Activated naive CD4-positive, alpha-beta T cell treated with anti-CD3 and anti-CD28 coated beads, Interleukin-2, amount 50 U/mL, for 72 hours (primary cell): ENCODE measurements at places on chromosomes 3 and 15. TPM values are rescaled to one million over a fixed set of nuclear protein-coding genes. Genes with fewer than 3 reads are reported as not detected.

DNA sequence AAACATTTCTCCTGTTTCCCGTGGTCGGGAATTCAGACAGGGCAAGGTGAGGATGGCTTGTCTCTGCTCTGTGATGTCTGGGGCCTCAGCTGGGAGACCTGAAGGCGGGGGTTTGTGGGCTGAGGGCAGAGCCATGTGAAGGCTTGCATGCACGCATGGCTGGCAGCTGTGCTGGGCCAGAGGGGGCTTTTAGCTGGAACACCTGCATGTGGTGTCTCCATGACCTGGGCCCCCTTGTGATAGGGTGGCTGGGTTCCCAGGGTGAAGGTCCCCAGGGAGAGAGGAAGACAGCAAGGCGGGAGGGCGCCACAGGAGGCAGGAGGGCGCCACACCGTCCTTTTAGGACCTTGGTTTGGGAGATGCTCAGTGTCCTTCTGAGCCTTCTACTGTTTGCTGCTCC lies 101.6 kb upstream of the PRR23E start:
- DNase-seq = no peak

DNA sequence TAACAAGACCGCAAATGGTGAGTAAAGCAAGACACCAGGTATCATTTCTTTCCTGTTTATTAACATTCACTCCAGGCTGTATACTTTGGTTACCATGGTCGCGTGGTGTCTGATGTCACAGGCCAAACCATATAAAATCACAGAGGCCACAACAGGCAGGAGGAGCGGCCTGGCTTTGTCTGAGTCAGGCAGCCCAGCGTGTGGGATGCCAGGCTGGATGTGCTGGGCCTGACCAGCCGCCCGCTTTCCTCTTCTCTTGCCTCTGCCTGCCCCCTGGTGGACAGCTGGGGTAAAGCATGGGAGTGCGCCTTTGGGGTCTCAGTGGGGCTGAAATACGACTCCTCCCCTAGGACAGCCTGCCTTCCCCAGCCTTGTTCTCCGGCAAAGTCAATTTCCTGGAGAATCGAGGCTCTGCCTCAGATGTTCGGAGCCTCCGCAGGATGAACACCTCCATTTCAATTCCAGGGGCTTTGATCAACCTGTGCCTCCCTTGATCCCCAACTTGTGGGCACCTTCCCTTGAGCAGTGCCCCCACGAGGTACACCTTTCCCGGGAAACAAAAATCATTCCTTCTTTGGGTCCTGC lies 78.2 kb downstream of the CCNL1 start:
- peak; percentile 93 for DNase-seq

DNA sequence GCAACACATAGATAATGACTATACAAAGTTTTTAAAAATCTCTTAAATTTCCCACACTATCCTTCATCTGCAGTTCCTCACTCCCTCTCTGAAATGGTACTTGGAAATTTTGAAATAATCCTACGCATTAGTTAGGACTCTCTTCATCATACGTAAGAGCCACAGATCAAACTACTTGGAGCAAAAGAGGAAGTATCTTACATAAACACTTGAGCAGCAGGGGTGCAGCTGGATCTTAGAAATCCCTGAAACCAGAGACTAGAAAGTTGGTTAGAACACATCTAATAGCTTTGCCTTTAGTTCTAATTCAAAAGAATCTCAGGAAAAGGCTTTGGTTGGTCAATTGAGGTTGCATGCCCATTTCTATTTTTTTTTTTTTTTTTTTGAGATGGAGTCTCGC lies 38.8 kb upstream of the ZNF445 start:
- DNase-seq = no peak

GRCh38 chr3:172040981-172041963 lies 1.9 kb downstream of the FNDC3B start:
- DNase-seq = no peak

DNA sequence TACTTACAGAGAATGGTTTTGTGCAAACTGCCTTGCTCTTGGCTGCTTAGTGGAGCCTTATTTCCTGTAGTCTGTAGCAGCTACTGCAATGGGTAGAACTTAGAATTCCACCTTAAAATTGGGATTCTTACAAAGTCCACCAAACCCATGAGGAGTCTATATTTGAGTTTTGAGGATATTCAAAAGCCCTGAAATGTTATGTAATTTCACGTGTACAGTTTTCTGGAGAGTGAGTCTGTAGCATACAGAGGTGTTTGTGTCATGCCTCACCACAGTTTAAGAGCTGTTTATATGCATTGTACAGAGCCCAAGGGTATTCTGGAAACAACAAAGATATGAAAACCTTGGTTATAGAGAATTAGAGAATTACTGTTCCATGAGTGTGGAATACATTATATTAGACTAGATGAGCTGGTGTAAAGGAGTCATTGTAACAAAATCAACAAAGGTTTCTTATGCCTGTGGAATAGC lies 114.4 kb downstream of the MBNL1 start:
- DNase-seq = no peak

GRCh38 chr3:48553361-48553760 lies 3.2 kb downstream of the PFKFB4 start:
- no peak for DNase-seq

- DNase-seq = no peak
Measured at GRCh38 chr3:194262176-194262924, 88.8 kb downstream of the CPN2 start.

- DNase-seq = no peak
Measured at GRCh38 chr3:75978686-75979085, 193.3 kb upstream of the ZNF717 start.

GRCh38 chr3:100563228-100563627 lies 46.2 kb upstream of the ADGRG7 start:
- no peak for DNase-seq

DNA sequence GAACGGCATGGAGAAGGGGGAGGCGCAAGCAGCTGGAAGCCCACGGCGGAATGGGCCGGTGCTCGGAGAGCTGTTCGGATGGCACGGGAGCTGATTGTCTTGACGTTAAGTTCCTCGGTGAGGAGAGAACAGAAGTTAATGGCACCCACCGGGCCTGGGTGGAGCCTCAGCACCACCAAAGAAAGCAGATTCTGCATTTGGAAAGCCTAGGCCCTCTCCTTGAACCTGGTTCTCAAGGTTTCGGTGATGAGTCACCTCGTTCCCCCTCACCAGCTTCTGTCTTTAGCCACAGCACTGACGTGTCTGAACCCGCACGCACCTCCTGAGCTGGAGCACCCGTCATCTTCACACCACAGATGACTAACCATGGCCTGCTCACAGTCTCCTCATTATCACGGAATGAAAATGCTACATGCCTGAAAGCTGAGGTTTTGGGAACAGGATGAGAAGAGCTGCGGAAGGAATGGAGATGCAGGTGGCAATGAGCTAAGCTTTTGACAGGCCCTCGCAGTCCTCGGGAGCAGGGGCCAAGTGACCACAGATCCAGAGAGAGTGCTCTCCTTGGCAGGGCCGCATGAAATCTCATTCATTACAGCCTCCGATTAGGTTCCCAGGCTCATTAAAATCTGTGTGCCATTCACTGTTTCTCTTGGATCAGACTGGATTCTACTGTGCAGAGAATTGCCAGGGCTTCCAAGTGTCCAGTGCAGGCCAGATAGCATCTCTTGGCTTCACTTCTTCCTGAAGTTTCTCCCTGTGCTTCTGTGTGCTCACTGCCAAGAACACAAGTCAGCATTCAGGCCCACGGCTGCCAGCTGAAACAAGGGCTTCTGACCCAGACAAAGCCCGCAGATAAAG lies 96.3 kb upstream of the DLG1 start:
- DNase-seq = no peak

- DNase-seq = no peak
Measured at GRCh38 chr15:60682615-60683014, 203.7 kb upstream of the ICE2 start.

DNA sequence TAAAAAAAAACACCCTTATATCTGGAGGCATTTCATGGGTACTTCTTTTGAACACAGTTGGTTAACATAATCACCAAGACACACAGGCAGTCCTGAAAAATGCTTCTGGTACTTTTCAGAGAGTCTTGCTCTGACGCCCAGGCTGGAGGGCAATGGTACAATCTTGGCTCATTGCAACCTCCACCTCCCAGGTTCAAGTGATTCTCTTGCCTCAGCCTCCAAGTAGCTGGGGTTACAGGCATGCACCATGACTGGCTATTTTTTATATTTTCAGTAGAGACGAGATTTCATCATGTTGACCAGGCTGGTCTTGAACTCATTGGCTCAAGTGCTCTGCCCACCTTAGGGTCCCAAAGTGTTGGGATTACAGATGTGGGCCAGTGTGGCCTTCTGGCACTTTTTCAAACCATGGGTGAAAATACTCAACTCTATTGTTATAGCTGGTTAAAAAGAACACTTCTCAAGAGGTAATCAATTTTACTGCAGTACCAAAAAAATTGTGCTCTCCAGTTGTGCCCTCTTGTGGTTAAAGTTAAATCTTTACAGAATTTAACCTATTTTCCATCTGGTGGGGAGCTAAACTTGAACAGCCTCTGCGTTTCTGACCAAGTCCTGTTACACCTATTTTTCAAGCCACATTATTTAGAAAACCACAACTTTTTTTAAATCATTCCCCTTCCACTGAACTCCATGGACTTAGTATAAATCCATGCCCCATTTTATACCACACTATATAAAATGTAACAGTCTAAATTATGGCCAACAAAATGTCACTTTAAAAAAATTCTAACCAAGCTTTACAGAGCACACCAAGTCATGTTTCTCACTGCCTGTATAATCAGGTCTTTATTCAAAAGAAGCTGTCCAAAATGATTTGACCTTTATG lies 1.2 kb upstream of the SNAPC5 start:
- no peak for DNase-seq

DNA sequence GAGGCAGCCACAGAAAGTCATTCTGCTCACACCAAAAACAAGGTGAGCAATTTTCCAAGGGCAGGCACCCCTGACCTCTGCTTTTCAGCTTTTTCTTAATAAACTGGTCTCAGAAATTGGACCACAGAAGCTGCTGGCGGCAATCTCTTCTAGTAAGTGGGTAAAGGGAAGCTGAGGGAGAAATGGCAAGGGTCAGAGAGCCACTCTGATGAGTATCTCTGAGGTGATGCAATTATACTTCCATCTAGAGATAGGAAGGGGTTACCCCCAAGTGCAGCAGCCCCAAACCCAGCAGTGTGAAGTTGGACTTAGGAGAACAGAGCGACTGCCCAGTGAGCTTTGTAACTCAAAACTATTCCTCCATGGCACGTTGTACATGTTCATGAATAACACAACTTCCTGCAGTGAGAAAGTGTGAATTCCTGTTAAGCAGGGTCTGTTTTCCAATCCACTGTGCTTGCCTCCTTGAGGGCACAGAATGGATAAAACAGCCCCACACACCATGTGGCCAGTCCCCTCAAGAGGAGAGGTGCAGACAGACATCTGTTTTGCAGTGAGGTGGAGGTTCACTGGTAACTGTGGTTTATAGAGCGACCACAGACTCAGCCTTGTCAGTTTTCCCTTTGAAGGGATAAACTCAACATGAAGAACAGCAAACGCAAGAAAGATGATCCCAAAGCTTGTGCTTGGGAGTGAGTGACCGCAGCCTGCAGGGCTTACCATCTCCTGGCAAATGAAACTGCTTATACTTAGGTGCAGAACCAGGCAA lies 683.4 kb upstream of the CFAP20DC start:
- DNase-seq = no peak

GRCh38 chr3:130345487-130346079 lies at the start of gene COL6A5:
Gene COL6A5, plus strand, starts transcription at chr3:130345672. Its CDS starts 27,967 bp downstream, at chr3:130373639.
- no peak for DNase-seq

DNA sequence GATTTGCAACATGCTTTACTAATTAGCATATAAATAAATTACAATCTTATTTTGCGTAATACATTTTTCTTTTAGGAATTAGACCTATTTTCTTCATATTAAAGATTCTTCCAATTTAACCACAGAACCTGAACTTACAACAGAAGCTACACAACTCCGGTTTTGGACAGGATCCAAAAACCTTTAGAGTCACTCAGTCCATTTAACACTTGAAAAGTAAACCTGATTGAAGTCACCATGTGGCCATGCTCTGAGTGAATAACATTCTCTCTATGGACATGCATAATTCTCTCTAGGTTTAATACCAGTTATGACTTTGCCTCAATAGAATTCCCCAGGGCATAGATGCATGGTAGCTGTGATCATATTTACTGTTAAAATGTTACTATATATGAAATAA lies 751.0 kb downstream of the VGLL3 start:
- no peak for DNase-seq

CTXN2 gene
- total RNA-seq = not detected

SEMA5B gene
- not detected for total RNA-seq

SEMA3G gene
- total RNA-seq = 0.33 TPM

CHCHD4 gene
- 23.2 TPM for total RNA-seq

TMEM108 gene
- not detected for total RNA-seq
